ENCODE measurements at places on chromosomes 13 and 19. TPM values are rescaled to one million over a fixed set of nuclear protein-coding genes. Genes with fewer than 3 reads are reported as not detected.

- H3K4me3 ChIP-seq, result no peak overlapping the region
- no peak for DNase-seq
- H3K36me3 ChIP-seq, result no peaks in the 10 kb centered on the region
- peaks cover 17% of the 10 kb centered on the region for H3K27me3 ChIP-seq
Measured at GRCh38 chr19:6616011-6616410, 25.1 kb upstream of the CD70 start.

- no peaks in the 10 kb centered on the region for H3K27me3 ChIP-seq
- H3K4me3 ChIP-seq, result no peak overlapping the region
- H3K4me1 ChIP-seq, result no peaks in the 10 kb centered on the region
- H3K27ac ChIP-seq, result no peak overlapping the region
- no peaks in the 10 kb centered on the region for H3K36me3 ChIP-seq
Measured at GRCh38 chr13:45718992-45719391, 16.9 kb downstream of the CBY2 start.

DNA sequence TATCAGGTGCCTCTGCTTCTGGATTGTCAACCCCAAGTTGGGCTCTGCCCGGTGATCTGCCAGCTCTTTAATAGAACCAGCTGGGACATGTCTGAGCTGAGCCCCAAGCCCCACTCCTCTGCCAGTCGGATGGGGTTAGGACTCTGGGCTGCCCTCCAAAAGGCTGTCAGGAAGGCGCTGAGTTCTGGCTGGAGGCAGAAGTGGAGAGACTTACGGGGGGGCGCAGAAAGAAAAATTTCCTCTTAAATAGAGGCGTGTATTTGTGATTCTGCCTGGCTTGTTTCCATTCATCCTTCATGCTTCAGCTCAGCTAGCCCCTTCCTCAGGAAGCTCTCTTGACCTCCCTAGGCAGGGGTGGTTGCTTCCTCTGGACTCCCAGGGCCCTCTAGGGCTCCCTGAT is 985 bp upstream of the KCNK6 start:
- peak overlapping the region; percentile 34 for H3K27ac ChIP-seq
- H3K4me1 ChIP-seq, result peaks cover 34% of the 10 kb centered on the region
- no peaks in the 10 kb centered on the region for H3K27me3 ChIP-seq
- DNase-seq, result no peak
- no peak overlapping the region for H3K4me3 ChIP-seq
- H3K36me3 ChIP-seq, result no peaks in the 10 kb centered on the region

GRCh38 chr19:5822181-5822844 is 17.2 kb downstream of the FUT6 start:
- H3K27me3 ChIP-seq, result no peaks in the 10 kb centered on the region
- no peak overlapping the region for H3K27ac ChIP-seq
- no peaks in the 10 kb centered on the region for H3K36me3 ChIP-seq
- H3K4me3 ChIP-seq, result no peak overlapping the region
- no peak for DNase-seq
- peaks cover 8% of the 10 kb centered on the region for H3K4me1 ChIP-seq

- no peak for DNase-seq
- no peak overlapping the region for H3K4me3 ChIP-seq
- H3K36me3 ChIP-seq, result no peaks in the 10 kb centered on the region
- H3K4me1 ChIP-seq, result peaks cover under 1% of the 10 kb centered on the region
- no peaks in the 10 kb centered on the region for H3K27me3 ChIP-seq
- no peak overlapping the region for H3K27ac ChIP-seq
Measured at GRCh38 chr13:30148171-30148754, 159.1 kb downstream of the KATNAL1 start.

DNA sequence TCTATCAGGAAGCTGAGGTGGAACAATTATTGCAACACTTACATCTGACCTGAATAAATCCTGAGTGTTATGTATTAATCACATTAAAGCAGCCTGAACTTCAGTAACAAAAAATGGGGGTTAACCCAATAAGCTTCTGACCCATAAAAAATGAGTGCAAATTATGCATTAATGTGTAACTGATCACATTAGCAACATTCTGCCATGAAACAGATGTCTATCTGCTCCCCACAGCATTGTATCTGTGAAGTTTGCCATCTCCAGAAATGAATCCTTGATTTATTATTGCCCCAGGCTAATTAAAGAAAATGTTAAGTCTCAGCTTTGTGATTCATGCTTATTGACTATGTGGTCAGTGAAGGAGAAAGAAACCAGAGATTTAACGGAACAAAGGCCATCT is 304.9 kb downstream of the PCDH20 start:
- no peak overlapping the region for H3K27ac ChIP-seq
- no peaks in the 10 kb centered on the region for H3K4me1 ChIP-seq
- no peak for DNase-seq
- H3K27me3 ChIP-seq, result no peaks in the 10 kb centered on the region

Gene CYP2F1
- total RNA-seq, result not detected

- peaks cover 6% of the 10 kb centered on the region for H3K27me3 ChIP-seq
- H3K4me1 ChIP-seq, result no peaks in the 10 kb centered on the region
Measured at GRCh38 chr13:30154931-30155330, 152.4 kb downstream of the KATNAL1 start.

DNA sequence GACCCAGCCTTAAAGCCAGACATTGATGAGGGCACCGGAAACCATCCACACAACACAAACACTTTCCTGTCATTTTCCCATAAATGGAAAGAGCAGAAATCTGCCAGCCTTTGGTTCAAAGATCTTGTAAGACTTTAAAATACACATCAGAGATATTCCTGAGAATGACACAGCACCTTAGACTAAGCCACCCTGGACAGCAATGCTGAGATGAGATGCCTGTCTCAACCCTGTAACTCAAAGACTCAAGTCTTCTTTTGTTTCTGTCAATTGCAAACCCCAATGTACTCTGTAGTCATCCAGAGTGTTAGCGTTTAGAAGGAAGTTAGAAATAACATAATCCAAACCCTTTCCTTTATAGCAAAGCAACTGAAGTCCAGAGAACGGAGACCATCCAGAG is 119.2 kb downstream of the CCNA1 start:
- no peaks in the 10 kb centered on the region for H3K36me3 ChIP-seq
- H3K4me3 ChIP-seq, result no peak overlapping the region
- H3K4me1 ChIP-seq, result no peaks in the 10 kb centered on the region
- no peak overlapping the region for H3K27ac ChIP-seq
- no peak for DNase-seq

- H3K4me1 ChIP-seq, result peaks cover 13% of the 10 kb centered on the region
- no peaks in the 10 kb centered on the region for H3K27me3 ChIP-seq
- no peaks in the 10 kb centered on the region for H3K36me3 ChIP-seq
- H3K4me3 ChIP-seq, result no peak overlapping the region
Measured at GRCh38 chr19:1647501-1648458, 4.6 kb downstream of the TCF3 start.

- no peaks in the 10 kb centered on the region for H3K4me1 ChIP-seq
- H3K27me3 ChIP-seq, result no peaks in the 10 kb centered on the region
- no peak overlapping the region for H3K4me3 ChIP-seq
- H3K36me3 ChIP-seq, result peaks cover 30% of the 10 kb centered on the region
Measured at GRCh38 chr19:16374436-16374835, 49.8 kb downstream of the KLF2 start.

Gene PSG4
- total RNA-seq, result 0.27 TPM

DNA sequence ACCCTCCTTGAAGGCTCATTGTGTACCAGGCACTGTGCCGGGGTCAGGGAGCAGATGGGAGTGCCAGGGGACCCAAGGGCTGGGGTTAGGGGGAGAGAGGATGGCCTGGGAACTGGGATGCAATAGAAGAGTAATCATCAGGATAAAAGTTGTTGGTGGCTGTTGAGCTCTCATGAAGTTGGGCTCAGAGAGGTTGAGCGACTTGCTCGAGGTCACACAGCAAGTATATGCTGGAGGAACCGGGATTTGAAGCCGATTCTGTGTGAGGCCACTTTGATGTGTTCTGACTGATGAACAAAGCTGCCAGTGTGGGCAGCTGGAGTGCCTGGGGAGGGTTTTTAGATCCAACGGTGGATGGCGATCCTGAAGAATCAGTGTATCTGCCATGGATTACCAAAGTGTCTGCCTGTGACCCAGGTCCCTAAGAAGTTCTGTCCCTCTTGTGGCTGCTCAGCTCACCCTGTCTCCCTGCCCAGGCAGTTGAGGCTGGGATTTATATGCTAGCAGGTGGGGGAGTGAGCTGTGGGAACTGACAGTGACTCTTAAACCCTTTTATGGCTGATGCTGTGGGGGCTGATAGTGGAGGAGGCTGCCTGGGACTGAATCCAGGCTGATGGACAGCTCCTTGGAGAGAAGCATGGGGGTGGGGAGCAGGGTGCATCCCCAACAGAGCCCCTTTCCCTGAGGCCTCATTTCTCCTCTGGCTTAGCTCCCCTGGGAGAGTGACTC is 8.3 kb downstream of the ARHGEF18 start:
- H3K36me3 ChIP-seq, result no peaks in the 10 kb centered on the region
- H3K27ac ChIP-seq, result no peak overlapping the region
- peaks cover 13% of the 10 kb centered on the region for H3K4me1 ChIP-seq
- no peak for DNase-seq
- H3K4me3 ChIP-seq, result no peak overlapping the region

Gene SULT2A1
- total RNA-seq, result 408 TPM

DNA sequence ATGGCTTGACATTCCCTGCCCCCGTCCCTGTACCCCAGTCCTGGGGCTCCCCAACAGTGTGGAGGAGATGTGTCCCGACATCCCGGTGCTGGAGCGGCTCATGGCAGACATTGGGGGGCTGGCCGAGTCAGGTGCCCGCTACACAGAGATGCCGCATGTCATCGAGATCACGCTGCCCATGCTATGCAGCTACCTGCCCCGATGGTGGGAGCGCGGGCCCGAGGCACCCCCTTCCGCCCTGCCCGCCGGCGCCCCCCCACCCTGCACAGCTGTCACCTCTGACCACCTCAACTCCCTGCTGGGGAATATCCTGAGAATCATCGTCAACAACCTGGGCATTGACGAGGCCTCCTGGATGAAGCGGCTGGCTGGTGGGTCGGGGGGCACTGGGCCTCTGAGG is 83.8 kb downstream of the RYR1 start:
- no peaks in the 10 kb centered on the region for H3K27me3 ChIP-seq
- H3K4me3 ChIP-seq, result no peak overlapping the region
- H3K4me1 ChIP-seq, result no peaks in the 10 kb centered on the region

Gene C1QTNF9B
- not detected for total RNA-seq

DNA sequence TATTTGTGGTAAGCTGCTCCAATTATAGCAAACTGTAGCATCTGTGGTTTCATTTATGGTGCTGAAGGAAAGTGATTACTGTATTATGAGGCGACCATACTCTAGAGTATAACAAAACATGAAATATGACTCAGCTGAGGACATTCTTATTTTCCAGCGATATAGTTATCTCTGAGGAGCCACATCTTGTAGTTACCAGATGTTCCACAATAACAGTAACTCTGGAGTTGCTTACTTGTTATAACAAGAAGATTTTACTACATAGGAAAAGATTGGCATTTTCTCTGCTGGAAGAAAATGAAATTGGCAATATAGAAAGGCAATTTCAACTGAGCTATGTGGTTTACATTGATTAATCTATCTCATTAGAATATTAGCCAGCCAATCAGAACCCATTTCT is 1634.2 kb downstream of the PCDH9 start:
- H3K27ac ChIP-seq, result no peak overlapping the region
- peaks cover 13% of the 10 kb centered on the region for H3K4me1 ChIP-seq
- H3K36me3 ChIP-seq, result no peaks in the 10 kb centered on the region
- no peak overlapping the region for H3K4me3 ChIP-seq
- no peak for DNase-seq

Gene NAA16
- total RNA-seq, result 23.7 TPM

Gene NANOS3
- total RNA-seq, result not detected

Gene CRB3
- not detected for total RNA-seq

Gene NKG7
- total RNA-seq, result 1.4 TPM

Gene KIR2DL3
- total RNA-seq, result not detected

DNA sequence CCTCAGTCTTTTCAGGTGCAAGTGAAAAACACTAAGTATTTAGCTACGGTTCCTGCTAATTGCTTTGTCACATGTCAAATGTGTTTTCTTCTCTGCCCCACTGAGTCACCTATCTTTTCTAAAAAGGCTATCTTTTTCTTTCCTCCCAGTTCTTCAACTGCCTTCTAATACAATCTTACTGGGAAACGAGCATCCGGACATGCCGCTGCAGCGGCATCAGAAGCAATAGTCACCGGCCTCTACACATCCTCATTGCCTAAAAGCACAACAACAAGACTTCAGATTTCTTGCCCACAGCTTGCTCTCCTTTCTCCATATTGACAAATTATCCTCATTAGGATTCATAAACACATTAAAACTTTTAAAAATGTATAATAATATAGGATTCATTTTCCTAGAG is 1.2 kb downstream of the PCDH9 start:
- H3K4me3 ChIP-seq, result peak overlapping the region; percentile 70
- peaks cover 21% of the 10 kb centered on the region for H3K27me3 ChIP-seq
- DNase-seq, result no peak
- no peaks in the 10 kb centered on the region for H3K4me1 ChIP-seq
- no peak overlapping the region for H3K27ac ChIP-seq
- no peaks in the 10 kb centered on the region for H3K36me3 ChIP-seq

DNA sequence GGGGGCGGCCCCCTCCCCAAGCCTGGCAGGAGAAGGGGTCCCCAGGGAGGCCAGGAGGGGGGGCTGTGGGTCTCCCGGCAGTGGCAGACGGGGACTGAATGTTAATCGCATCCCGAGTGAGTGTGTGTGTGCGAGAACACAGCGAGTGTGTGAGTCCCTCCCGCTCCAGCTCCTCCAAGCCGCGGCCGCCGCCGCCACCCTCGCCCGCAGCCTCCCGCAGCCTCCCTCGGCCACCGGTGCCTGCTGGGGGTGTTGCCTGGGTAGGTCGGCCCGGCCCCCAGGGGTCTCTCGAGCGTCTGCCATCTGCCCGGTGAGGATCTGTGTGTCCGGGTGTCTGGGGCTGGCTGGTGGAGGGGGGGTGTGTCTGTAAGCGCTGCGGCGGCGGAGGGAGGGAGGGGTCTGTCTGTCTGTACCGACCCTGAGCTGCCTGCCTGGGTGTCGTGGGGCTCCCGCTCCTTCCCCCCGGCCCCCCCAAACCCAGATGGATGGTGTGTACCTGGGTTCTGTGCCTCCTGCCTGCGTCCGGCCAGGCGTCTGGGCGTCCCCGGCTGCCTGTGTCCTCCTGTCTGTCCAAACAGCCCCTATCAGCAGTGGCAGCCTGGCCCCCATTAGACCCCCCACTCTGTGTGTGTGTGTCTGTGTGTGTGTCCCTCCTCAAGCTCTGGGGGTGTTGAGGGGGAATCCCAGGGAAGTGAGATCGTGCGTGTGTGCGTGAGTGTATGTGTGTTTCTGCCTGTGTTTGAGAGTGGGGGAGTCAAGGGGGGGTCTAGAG is at the start of gene GRIN2D:
TSS of gene GRIN2D (plus strand) at position 110 of the 772 bp plus-strand sequence. CDS start 4,725 bp downstream, outside the sequence.
- no peak within 1 kb of the TSS for H3K27ac ChIP-seq
- peaks cover 40% of the 10 kb centered on the region for H3K27me3 ChIP-seq

- H3K27ac ChIP-seq, result no peak overlapping the region
- no peaks in the 10 kb centered on the region for H3K4me1 ChIP-seq
- DNase-seq, result no peak
- H3K36me3 ChIP-seq, result no peaks in the 10 kb centered on the region
- no peak overlapping the region for H3K4me3 ChIP-seq
- peaks cover 38% of the 10 kb centered on the region for H3K27me3 ChIP-seq
Measured at GRCh38 chr13:83879431-83880171, 2.7 kb downstream of the SLITRK1 start.

Measured in adrenal gland (tissue), 19 donors.